AML-193 (cell line): ENCODE measurements at places on chromosomes 11 and 22.

GRCh38 chr22:24796860-24797259, 9.2 kb upstream of the SGSM1 start:
- no peak for DNase-seq

GRCh38 chr11:127445476-127445875, 444.9 kb upstream of the KIRREL3 start:
- no peak for DNase-seq

DNA sequence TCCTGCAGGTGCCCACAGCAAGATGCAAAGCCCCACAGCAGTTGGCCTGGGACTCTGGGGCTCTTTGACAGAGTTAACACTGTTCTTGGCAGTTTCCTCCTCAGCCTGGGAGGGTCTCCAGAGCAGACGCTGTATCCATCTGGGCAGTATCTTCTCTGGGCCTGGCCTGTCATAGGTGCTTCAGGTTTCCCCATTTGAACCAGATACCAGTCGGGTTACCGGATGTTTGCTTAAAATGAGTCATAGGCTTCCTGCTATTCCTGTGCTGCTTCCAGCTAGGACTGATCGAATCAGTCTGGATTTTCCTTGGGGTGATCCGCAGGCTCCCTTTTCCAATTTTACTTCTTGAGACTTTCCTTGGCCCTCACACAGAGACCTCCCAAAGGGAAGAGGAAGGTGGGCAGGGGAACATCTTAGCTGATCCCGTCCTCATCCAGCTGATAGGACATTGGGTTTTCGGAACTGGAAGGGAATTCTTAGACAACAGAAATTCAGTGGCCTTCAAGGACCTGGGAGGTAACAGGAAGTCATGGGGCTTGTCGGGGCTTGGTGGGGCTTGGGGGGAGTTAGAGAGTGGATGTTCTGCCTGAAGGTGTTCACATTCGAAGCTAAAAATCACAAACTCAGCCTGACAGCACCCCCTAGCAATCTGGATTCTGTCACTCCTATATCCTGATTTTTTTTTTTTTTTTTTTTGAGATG, 2.4 kb upstream of the RANGAP1 start:
- no peak for DNase-seq

GRCh38 chr11:40722179-40722795, 737.2 kb downstream of the LRRC4C start:
- no peak for DNase-seq
